NCI-H510A (cell line): ENCODE measurements at places on chromosomes 4 and X.

- no peak for DNase-seq
Measured at GRCh38 chr4:16240300-16240699, 14.0 kb upstream of the TAPT1 start.

DNA sequence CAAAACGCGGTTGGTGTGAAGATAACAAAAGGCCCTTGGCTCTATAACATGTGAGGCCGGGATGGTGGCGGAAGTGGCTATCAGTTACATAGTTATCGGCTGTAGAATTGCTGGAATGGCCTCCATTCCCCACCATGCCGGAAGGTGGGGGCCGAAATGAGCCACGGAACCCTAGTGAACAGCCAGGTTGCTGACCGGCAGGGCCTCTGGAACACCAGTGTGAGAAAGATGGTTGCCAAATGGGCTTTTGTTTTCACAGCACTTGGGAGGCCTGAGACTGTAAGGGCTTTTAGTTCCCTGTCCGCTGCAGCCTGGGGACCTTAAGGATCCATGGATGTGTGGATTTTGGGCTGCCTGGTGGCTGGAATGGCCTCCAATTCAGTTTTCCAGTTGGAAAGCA is 23.3 kb upstream of the ARX start:
- DNase-seq: no peak

- no peak for DNase-seq
Measured at GRCh38 chrX:14673236-14673635, 143.9 kb downstream of the GLRA2 start.

- DNase-seq: no peak
Measured at GRCh38 chr4:126843492-126844067, 789.2 kb upstream of the INTU start.

DNA sequence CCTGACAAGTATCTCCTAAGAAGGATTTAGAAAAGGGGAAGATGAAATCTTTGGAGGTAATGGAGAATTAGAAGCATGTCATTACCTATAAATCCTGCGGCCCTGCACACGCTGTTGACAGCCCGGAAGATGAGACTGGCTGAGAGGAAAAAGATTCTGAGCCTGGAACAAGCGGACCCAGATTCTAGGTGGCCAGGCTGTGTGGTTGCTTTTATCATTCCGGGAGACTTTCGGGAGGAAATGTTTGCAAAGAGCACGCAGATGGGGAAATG is 5.8 kb upstream of the PPP2R3B start:
- no peak for DNase-seq

DNA sequence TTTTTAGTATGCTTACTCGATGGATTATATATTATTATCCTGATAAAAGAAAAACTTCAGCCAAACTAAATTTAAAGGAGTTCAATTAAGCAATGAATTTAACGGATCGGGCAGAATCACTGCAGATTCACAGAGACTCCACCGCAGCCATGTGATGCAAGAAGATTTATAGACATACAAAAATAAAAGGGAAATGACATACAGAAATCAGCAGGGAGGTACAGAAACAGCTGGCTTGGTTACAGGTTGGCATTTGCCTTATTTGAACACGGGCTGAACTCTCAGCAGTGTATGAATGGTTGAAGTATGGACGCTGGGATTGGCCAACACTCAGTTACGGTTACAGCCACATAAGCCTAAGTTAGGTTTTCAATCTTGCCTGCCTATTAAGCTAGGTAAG is 35.4 kb upstream of the DHRSX start:
- DNase-seq: no peak

GRCh38 chr4:7721984-7722551 is 217.6 kb downstream of the AFAP1 start:
- DNase-seq: no peak

- no peak for DNase-seq
Measured at GRCh38 chrX:101206471-101206870, 13.1 kb upstream of the DRP2 start.

DNA sequence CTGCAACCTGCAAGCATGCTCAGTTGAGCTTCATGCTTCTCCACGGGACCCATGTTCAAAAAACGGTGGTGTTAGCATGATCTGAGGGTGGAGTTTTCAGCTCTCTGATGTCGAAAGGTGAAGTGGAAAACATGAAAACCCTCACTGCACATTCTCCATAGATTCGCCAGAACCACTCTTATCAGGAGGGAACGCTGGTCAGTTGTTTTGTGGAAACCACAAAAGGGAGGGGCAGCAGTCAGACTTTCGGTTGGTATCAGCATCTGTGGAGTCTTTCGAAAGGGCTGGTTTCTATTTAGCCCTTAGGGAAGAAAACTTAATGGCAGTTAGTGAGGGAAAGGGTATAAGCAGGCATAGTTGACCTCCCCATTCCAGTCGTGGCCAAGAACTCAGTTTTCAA is 12.6 kb downstream of the PPA2 start:
- DNase-seq: no peak

DNA sequence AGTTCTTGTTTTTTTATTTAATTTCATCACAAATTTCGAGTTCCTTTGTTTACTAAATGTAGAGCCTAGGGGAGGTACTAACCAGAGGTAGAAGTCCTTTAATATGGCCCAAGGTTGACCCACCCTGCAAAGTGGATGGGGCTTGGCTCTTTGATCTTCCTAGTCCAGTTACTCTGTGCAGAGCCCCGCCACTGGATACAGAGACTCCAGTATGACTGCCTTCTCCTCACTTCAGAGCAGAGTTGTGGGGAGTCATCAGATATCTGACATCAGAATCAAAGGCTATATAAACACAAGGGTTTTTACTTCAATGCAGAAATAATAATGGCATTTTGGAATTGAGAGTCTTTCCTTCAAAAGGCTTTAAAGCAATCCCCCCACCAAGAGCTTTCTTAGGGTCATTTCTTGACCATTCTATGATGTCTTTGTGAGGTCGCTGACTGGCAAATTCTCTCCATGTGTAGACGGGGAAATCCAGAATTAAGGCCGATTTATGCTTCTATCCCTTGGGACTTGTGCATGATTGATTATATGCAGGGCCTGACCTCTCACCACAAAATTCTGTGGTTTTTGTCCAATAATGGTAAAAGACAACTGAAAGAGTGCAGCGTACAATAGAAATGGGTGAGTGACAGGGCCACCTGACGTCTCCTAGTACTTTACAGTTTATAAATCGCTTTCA is 88.3 kb upstream of the CITED1 start:
- DNase-seq: no peak

DNA sequence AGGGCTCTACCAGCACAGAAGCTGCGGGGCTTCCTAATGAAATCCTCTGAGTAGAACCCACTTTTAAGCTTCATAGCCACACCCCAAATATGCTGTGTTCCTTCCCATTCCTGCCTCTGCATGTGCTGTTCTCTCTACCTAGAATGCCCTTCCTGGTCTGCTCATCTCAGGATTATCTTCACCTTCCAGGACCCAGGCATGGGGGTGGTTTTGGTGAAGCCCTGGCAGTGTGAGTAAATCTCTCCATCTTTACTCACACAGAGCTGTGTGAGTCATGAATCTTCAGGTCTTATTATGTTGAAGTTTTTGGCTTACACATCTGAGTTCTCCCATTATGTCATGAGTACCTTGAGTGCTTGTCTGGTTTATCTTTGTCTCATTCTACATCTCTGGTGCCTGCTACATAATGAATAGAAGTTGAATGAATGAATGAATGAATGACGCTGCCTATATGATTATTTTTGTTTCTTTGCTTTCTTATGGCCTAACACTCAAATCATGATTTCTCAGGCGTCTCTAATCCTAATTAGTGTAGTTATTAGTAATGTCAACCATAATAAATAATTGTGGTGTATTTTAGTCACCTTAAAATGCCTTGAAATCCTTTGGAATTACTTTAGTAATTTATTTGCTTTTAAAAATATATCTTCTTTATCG is 41.9 kb downstream of the HADH start:
- DNase-seq: no peak
